ENCODE measurements at places on chromosomes 3 and 15.

DNA sequence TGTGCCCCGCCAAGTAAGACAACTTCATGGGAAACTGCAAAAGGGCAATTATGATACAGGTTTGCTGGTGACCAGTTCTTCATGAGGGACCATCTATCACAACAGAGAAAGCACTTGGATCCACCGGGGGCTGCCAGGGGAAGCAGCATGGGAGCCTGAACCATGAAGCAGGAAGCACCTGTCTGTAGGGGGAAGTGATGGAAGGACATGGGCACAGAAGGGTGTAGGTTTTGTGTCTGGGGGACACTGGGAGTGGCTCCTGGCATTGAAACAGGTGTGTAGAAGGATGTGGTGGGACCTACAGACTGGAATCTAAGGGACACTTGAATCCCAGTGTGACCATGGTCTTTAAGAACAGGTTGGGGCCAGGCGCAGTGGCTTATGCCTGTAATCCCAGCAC, 22.6 kb downstream of the MKRN2 start:
- no peak for DNase-seq

- DNase-seq: no peak
These were observed 47.0 kb downstream of the FAM81A start for GRCh38 chr15:59485036-59485435.

GRCh38 chr15:80736560-80736959, 41.5 kb downstream of the ABHD17C start:
- no peak for DNase-seq

DNA sequence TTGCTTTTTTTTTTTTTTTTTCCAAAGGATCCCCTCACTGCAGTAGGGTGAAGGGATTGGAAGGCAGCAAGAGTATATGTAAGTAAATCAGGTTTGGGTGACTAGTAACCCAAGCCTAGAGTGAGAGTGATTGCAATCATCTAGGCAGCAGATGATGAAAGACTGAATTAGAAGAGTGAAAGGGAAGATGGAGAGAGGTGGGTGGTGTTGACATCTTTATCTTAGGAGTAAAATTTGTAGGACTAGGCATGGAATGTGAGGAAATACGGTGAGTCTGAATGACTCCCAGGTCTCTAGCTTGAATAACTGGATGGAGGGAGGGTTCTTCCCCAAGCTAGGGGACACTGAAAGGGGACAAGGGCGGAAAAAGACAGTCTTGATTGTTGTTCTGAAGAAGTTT, 63.4 kb downstream of the TPRG1 start:
- no peak for DNase-seq

DNA sequence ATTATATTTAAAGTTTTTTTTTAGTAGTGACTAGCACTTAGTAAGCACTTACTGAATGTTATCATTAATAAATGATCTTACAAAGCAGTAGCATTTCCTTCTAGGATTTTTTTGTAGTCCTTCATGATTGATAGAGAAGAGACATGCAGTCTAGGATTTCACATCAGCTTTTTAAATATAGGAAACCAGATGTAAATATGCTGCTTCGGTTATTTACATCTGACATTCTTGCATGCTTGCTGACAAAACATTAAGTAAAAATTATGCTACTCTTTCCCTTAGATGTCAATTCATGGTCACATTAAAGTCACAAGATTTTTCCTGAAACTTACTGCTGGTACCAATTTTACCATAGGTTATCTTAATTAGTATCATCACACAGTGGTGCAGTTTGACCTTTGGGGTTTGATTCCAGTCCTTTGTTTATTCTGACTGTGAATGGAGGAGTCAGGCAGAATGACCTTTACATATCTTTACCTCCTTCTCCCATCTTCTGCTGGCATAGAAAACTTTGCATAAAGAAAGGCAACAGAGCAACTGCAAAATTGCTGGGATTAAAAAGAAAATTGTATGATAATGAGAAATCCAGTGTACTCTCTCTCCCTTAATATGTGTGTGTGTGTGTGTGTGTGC, 286.5 kb downstream of the LPP start:
- no peak for DNase-seq

GRCh38 chr3:107997671-107998070, 93.2 kb downstream of the CD47 start:
- no peak for DNase-seq

DNA sequence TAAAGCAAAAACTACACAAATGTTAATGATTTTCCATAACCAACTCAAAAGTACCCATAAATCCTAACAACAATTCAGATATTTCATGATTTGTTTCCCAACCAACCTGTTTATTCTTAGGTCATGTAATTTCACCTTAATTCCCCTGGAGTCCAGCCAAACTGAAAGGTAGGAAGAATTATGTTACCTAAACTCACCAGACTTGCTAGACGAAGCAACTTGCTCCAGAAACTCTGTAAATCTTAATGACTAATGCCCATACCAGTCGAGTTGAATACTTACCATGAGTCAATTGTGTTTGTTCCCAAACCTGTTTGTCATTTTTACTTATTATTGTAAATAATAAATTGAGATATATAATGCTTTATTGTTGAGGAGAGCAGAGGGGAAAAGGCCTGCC, 1030.0 kb downstream of the TBL1XR1 start:
- DNase-seq: no peak

- no peak for DNase-seq
These were observed 6.5 kb upstream of the HPS3 start for GRCh38 chr3:149122721-149123578.

DNA sequence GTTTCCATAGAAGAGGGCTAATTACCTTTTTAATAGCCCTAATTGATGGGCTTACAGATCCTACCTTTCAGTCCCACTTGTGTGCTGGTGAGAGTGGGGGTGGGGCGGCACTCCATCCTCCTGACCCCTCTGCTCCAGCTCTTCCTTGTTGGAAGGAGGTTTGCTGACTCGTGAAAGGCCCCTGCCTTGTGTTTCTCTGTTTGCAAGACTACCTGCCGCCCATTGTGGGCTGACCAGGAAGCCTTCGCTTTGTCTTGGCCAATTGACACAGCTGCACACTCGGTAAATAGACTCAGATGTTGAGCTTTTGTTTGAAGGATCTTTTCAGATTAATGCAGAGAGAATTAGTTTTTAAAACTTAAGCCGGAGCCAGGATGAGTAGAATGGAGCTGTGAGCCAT, 197.3 kb upstream of the HES1 start:
- no peak for DNase-seq

DNA sequence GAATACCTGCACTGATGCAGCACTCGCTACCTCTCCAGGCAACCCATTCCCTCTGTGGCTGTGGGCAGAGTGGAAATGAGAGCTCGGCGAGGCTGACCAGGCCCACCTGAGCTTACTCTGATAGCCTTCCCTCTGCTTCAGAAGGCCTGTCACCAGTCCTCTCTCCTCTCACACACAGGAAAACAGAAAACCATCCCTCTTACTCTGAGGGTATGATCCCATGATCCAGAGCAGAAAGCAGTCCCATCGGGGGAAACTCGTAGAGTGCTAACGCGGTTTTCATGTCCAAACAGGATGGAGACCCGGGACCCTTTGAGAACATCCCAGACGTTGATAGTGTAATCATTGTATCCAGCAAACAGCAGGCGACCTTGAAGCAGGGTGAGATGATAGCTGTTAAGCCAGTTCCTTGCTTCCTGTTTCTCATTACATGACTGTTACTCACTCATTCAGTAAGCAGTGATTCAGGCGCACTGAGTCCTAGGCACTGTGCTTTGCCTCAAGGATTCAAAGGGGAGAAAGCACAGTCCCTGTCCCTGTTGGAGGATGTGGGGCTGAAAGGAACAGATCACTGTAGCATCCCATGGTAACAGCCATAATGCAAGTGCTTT, 11.8 kb upstream of the BCL2L10 start:
- DNase-seq: no peak

DNA sequence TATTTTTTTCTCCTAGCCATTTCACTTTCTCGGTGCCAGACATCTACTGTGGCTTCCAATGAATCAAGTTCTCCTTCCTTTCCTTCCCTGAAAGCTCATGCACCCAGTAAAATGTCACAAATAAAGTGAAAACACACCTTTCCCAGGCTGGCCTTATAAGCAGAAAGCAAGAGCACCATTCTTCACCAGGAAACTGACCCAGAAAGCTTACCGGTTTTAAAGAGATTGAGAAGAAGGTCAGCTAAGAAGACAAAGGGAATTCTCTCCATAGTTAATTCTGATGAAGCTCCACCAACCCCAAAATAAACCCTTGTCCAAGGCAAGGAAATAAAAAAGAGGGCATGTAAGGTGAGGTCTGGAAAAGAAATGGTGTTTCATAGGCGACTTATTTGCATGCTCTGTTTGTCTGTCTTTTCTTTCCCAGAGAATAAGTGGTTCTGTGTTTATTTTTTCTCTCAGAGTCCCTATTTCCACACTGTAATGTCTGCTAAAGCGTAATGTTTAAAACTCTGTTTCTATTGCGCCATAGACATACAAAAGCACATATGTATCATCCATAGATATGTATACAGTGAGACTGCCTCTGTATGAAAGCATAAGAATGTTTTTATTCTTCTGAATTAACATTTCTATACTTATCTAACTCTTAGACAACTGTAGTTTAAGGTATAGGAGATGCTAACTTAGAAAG, 2.8 kb downstream of the LSAMP start:
- no peak for DNase-seq

- DNase-seq: no peak
These were observed 6.1 kb downstream of the KIF7 start for GRCh38 chr15:89649013-89649625.

DNA sequence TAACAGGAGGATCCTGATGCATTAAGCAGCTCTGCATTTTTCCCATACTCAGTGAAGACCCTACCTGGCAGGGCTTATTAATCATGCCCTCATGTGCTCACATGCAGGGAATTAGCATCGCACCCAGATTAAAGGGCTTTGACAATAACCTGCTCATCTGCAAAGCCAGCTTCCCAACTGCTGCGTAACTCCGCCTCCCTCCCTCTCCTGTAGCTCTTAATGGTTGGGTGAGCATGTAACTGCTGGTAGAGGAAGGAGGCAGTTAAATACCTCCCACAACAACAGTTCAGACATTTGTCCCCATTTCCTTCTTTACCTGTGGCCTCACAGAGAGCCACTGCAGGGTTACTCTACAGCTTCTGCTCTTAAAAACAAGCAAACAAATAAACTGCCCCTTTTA, 203.6 kb upstream of the WNT5A start:
- DNase-seq: no peak

DNA sequence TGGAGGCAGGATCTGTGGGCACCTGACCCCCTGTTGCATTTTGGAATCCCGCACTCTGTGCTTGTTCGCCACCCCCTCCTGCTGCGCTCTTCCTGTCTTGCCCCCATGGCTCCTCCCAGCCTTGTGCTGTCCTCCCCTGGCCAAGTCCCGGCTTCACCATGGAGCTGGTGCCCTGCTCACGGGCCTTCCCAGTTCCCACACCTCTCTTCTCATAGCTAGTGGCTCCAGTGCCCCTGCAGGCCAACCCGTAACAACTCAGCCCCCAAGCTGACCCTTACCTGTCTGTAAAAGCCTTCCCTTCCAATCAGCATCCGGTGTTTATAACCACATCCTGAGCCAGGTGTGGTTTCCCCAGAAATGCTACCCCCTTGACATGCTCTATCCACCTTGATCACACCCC, 407.7 kb upstream of the C2CD4B start:
- DNase-seq: no peak

- no peak for DNase-seq
These were observed 26.2 kb upstream of the HACD2 start for GRCh38 chr3:123611082-123611481.

DNA sequence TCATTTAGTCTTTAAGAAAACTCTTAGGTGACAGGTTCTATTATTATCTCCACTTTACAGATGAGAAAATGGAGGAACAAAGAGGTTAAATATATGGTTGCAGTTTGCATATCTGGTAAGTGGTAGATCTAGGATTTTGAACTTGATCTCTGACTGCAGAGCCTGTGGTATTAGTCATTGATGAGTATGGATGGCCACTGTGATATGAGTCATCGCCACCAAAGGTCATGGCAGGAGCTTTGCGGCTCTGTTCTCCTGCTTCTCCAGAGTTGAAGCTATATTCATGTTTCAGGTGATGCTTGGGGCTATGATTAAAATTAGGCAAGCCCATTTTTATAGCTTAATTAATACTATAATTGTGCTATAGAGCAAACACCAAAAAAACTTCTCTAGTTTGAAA, 306.2 kb upstream of the DPPA4 start:
- no peak for DNase-seq

GRCh38 chr3:37107846-37108245, 66.5 kb downstream of the LRRFIP2 start:
- no peak for DNase-seq

GRCh38 chr15:53974121-53974520, 4.1 kb upstream of the UNC13C start:
- DNase-seq: no peak

GRCh38 chr15:40329804-40330203, 6.3 kb downstream of the INAFM2 start:
- no peak for DNase-seq

- DNase-seq: no peak
These were observed 213.2 kb downstream of the CADM2 start for GRCh38 chr3:85171976-85172375.

DNA sequence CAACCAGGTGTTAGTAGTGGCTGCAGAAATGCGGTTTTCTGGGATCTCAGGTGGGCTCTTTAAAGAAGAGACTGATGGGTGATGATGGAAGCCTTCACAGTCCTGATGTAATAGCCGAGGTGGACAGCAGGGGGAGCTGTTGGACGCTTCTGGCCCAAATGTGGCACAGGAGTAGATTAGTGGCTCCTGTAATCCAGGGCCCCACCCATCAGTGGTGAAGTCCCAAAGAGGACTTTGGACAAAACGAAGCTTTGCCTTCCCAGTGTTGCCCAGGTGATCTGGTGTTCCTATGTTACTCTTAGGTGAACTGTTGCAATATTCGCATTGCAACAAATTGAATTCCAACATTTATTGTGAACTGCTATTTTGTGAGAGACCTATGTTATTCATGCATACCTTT, 31.8 kb upstream of the MYZAP start:
- no peak for DNase-seq

- no peak for DNase-seq
These were observed 23.3 kb downstream of the LARP6 start for GRCh38 chr15:70830615-70831014.

DNA sequence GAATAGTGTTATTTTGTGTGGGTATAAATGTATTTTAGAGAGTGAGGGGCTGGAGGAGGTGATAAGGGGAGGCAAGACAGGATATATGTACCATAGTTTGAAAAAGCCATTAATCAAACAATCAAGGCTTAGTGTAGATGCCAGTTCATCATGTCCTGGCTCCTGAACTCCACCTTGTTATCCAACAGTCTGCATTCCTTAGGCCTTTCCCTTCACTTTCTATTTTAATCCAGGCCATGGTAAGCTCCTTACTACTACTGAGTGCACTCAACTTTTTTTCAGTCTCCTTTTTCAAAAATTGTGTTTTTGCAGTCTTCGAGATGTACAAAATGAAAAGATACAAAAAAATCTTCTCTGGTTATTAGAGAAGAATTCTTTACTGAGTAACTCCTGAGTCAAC, 700.5 kb upstream of the NAALADL2 start:
- DNase-seq: no peak

- no peak for DNase-seq
These were observed 17.9 kb upstream of the RPUSD3 start for GRCh38 chr3:9861626-9862130.

GRCh38 chr3:43477600-43477999, 144.2 kb downstream of the ANO10 start:
- DNase-seq: no peak

GRCh38 chr3:197308591-197308990, 10.2 kb upstream of the DLG1 start:
- no peak for DNase-seq
